AG10803 (cell line): ENCODE measurements at places on chromosomes 4 and X.

DNA sequence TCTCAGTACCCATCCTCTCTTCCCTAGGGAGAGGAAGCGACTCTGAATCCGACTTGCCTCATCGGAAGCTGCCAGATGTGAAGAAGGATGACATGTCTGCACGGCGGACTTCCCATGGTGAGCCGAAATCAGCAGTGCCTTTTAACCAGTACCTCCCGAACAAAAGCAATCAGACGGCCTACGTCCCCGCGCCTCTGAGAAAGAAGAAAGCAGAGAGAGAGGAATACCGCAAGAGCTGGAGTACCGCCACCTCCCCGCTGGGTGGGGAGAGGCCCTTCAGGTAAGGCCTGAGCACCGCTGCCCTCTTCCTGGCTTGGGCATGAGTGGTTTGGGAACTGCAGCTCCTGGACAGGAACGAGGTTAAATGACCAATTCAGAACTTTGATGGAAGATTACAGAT, 81.2 kb downstream of the LIMCH1 start:
- DNase-seq = no peak

GRCh38 chr4:33724685-33725084, 2519.6 kb downstream of the ARAP2 start:
- no peak for DNase-seq

DNA sequence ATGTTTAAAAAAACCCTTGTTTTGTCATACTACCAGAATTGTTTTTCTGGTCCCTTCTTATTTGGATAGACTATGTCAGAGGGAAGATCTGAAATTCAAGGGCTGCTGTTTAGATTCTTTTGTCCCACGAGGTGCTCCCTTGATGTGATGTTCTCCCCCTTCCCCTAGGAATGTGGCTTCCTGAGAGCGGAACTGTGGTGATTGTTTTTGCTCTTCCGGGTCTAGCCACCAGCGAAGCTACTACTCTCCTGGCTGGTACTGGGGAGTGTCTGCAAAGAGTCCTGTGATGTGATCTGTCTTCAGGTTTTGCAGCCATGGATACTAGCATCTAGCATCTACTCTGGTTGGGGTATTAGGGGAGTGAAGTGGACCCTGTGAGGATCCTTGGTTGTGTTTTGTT, 271.1 kb downstream of the DCAF12L2 start:
- no peak for DNase-seq

DNA sequence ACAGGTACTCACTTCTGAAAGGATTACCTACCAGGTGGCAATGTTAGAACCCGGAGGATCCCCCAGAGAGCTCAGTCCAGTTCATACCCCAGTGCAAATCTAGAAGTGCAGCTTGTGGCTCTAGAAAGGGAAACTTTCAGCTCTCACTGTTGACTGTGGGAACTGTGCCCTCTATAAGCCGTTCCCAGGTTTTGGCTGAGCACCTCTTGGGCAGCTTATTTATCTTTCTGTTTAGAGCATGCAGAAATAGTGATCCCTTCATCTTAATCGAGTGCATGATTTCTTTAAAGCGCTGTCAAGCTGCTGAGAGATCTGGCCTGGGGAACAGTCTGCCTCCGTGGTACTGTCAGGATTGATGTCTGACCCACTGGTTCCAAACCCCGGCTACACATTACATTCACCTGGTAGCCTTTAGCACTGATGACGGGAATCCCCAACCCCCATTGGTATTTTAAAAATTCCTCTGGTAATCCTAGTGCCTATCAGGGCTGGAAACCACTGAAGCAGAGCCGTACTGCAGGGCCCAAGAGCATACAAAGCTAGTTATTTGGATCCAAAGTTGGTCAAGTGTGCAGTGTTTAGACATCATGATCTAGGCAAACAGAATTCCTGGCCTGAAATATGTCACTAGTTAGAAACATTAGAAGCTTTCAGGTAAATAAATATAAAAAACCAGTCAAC, 103.2 kb downstream of the KLHL8 start:
- DNase-seq = no peak

GRCh38 chr4:110682311-110682710, 59.4 kb upstream of the PITX2 start:
- DNase-seq = peak; percentile 70

DNA sequence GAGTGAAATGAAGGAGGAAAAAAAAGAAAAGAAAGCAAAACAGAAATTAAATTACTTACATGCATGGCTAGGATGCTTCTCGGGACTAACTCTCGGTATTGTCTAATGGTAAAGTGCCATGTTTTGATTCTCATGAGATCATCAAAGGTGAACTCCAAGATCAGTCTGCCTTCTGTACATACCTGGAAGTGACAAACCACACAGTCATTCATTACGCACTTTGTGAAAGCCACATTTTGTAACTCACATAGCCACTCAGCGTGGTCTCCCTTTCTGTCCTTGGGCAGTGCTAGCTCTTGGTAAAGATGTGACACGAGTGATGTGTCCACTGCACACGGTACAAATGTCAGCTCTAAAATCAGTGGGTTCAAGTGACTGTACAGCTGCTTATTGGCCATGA, 309.8 kb downstream of the LDB2 start:
- no peak for DNase-seq

DNA sequence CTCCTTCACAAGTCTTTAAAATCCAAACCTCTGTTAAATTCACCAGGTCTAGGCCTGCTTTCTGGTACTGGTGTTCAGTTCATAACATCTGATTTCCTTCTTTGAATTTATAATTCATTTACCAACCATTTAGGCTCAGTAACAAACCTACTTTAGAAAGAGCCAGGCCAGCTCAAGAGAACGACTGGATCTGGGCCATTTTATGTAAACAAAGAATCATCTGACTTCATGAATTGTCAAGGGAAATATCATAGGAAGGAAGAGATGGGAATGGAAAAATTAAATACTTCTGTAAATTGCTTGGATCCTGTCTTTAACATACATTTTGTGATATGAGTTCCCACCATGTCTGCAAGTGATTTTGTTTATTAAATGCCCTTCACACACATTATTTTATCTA, 36.5 kb downstream of the DCHS2 start:
- no peak for DNase-seq

GRCh38 chr4:33625748-33626147, 2618.6 kb downstream of the ARAP2 start:
- DNase-seq = no peak

DNA sequence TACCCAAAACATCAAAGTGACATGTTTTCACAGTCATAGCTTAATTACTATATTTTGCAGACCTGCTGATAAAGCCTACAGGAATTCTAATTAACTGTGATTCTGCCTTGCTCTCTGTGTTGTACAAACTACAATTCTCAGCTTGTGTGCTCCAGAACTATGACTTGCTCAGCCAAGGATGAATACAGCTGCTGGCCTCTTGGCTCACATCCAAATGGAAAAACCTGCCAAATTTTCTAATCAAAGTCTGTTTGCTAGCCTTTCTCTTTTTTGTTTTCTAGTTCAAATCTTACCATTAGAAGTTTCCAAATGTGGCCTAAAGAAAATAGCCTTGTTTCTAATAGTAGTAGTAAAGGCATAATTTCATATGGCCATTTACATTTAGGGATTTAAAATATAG, 1176.8 kb downstream of the FAM133A start:
- DNase-seq = no peak

GRCh38 chrX:45849261-45849862, 648.7 kb upstream of the DIPK2B start:
- DNase-seq = peak; percentile 87

- DNase-seq = no peak
Measured at GRCh38 chr4:6423575-6423974, 48.8 kb downstream of the PPP2R2C start.

DNA sequence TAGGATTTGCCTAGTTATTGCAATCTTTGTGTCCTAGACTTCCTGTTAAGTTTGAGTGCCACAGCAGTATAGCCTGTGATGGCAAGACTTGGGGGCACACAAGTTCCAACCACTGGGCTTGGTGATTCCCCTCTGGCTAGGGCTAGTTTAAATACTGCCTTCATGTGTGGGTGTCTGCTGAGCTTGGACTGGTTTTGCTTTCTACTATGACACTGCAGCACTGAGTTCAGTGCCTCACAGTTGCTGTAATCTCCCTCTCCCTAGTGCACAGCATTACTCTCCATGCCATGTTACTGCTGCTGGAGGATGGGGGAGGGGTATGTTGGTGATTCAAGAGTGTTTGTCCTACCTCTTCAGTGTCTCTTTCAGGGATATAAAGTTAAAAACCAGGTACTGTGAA, 379.6 kb downstream of the IL15 start:
- DNase-seq = no peak

GRCh38 chr4:8911316-8912088, 39.9 kb upstream of the HMX1 start:
- peak; percentile 66 for DNase-seq

- no peak for DNase-seq
Measured at GRCh38 chr4:141348573-141348972, 127.9 kb downstream of the ZNF330 start.

DNA sequence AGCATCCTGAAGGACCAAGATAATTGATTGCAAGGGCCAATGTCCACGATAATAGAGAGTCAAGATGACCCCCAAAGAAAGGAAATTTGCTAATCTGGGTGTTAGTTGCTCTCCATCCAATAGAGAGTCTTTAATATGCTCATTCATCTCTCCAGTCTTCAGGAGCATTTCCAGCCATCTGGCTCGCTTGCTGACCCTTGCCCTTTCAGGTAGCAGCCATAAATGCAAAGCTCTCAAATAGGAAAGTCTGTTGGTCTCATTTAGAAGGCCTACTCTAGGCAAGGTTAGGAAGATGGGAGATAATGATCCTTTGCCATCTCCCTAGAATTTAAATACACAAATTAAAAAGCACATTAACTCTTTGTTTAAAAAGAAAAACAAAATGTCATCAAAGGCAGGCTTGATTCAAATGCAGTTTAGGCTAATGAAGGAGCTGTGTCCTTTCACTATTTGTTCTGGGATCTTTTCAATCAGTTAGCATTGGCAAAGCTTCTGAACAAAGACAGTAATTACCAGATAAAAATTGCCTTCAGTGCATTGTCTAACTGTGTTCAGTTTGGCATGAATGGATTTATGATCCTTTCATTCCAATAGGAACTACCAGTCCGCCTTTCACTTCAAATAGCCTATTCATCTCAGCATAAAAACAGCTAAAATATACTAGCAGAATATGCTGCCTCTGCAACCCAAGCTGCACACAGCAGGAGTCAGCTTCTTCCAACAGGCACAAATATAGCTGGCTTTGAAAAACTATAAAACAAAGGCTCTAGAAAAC, 49.6 kb upstream of the ATXN3L start:
- DNase-seq = no peak

DNA sequence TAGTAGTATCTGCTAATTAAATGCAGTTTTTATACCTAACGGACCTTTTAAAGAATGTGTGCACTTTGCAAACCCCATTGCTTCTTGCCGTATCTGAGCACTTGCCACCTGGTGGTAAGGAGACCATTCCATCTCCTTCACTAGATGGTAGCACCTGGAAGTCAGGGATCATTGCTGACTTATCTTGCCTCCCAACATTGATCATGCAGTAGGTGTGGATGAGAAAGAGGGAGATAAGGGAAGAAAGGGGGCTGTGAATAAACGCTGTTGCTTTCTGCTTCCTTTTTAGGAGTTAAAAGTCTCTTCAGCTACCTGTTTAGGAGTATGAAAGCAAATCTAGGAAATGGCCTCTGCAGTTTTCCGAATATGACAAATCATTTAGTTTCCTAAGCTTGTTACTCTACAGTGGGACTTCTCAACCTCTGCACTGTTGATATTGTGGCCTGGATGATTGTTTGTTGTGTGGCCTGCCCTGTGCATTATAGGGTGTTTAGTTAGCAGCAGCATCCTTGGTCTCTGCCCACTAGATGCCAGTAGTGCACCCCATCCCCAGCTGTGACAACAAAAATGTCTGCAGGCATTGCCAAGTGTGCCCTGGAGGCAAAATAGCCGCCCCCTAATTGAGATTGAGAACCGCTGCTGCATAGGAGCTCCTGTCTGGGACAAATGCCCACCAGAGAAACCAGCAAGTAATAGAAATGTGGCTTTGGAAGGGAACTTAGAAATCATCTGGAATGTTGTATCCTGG, 38.8 kb downstream of the GAB1 start:
- no peak for DNase-seq

DNA sequence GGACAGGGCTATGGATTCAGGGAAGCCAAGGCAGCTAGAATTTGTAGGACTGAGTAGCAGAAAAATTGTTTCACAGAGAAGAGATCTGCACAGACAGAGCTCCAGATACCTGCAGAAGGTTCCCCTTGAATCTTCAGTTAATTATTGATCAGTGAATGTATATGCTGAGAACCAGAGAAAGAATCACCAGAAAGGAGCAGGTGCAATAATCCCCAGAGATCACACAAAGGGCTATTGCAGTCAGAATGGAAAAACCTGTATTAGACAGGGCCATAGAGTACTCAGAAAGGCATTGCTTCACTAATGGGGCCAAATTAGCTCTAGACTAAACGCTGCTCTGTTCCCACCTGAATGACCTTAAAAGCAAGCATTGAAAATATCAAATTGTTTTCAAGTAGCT, 35.5 kb upstream of the SMAD1 start:
- DNase-seq = no peak

DNA sequence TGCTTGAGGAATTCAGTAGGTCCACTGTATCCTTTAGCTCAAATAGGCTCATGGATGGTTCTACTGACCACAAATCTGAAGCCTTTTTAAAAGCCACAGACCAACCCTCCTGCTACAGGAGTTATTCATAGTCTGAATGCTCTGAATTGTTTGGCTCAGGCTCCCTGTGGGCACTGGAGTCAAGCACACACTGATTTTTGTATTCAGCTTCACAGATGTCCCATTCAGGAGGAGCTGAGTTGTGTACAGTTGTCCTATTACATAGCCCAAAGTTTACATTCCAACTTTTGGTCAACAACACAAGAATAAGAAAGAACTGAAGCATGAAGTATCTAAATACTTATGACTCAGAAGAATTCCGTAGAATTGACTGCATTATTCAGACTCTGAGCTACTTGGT, 243.9 kb downstream of the UNC5C start:
- peak; percentile 39 for DNase-seq

- peak; percentile 36 for DNase-seq
Measured at GRCh38 chr4:150664935-150665334, 83.0 kb downstream of the MAB21L2 start.

- DNase-seq = no peak
Measured at GRCh38 chr4:4386296-4386735, 586 bp upstream of the NSG1 start.

DNA sequence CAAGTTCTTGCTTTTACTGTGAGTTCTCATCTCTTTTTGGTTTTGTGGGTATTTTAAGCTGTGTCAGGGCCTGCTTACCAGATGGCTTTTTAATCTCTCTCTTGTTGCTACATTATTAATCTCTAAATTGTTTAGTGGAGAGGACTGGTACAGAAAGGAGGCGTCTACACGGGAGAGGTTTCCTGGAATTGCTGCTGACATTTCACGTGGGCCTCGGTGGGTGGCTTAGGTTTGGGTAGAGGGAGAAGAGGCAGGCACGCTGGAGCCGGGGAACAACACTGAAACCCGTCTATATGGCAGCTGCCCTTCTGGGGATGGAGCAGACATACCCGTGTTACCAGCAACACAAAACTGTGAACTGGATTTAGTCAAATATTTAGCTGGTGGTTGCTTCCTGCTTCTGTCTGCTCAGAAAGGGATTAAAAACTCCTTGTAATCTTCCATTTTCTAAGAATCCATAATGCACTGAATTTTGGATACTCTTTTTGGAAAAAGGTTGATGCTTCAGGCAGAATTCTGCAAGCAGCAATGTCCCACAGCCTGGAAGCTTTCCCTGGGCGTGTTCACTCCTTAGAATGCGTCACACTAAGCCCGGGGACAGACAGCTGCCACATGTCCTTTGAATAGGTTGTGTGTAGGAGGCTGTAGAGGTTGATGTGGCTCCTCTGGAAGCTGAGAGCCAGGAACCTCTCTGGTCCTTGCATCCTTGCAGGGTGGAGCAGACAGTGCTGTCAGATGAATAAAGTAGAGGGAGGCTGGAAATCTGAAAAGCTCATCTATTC, 199.8 kb upstream of the GATB start:
- no peak for DNase-seq

GRCh38 chr4:47510506-47511143, 25.6 kb downstream of the ATP10D start:
- peak; percentile 55 for DNase-seq
